ENCODE measurements at places on chromosomes 4 and X.
A peak's percentile ranks its signal among the peaks of the same experiment; 100 is the strongest.

- no peak for DNase-seq
These were observed 228.1 kb downstream of the ARHGAP24 start for GRCh38 chr4:85703096-85703495.

DNA sequence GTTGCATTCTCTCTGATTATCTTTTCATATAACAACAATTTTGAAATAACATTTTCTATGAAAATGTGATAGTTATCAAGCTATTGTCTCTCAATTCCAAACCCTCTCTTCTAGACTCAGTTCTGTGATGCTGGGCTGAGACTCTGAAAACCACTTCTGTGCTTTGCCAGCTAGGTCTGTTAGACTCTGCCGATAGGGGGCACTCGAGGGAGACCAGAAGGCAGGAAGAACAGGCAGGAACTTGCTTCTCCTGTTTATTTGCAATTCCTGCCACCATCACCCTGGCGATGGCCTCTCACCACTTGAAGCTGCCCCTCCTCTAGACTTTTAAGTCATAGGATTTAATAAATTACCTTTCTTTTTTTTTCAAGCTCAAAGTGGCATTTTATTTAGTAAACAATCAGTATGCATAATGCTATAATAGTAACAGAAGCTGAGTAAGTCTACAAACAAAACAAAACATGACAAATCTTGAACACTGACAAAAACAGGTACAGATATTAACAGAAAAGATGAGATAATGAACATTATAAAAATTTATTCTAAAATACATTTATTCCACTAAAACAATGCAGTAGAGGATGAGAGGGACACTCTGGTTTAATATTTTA lies 49.7 kb downstream of the RASL11B start:
- peak; percentile 63 for DNase-seq

DNA sequence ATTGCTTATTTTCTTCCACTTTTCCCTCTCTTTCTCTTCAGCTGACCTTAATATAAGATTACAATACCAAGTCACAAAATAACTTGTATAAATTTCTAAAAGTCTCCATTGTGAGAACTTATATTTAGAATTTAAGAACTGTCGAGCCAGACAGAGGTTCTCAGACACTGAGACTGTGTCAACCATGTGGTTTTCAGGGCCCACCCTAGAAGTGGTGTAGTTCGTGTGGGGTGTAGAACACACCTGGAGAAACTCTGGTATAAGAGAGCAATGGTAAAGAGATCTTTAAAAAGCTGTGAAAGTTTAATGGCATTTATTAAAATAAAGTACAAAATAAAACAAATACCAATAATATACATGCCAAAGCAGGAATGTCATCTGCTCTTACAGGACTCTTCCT lies 19.7 kb downstream of the CPEB2 start:
- DNase-seq, result no peak

DNA sequence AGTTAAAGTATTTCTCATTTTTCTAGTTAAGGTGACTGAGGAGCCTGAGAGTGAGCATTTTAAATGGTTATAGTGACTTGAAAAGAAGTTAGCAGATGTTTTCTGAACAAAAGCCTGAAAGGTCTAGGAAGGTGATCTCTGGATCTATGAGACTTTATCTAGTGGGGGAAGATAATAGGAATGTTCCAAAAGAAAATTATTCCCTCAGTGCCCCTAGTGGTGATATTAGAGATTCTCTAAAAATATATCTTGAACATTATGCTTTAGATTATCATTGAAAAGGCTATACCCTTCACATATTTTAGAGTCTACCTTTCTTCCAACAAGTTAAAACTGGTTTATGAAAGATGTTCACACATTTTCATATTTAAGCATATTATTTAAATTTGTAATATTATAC lies 69.0 kb upstream of the SPANXN1 start:
- no peak for DNase-seq

GRCh38 chrX:135309430-135309923 lies at the start of gene ETDC:
TSS of gene ETDC (plus strand) at chrX:135309480. CDS start at chrX:135309480, 0 bp downstream.
- no peak for DNase-seq

DNA sequence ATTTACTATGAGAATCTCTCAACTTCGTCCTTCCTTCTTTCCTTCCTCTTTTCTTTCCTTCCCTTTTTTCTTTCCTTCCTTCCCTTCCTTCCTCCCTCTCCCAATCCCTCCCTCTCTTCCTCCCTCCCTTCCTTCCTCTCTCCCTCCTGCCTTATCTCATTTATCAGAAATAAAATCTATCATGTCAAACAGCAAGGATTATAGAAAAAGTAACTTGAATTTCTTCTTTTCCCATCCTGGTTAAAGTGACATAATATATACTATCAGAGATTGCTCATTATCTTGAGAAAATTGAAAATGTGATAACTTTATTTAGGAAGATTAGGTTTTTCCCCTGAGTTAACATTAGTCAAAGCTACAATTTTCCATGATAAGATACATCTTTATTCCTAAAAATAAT lies 5.6 kb downstream of the TIGD4 start:
- DNase-seq, result no peak

DNA sequence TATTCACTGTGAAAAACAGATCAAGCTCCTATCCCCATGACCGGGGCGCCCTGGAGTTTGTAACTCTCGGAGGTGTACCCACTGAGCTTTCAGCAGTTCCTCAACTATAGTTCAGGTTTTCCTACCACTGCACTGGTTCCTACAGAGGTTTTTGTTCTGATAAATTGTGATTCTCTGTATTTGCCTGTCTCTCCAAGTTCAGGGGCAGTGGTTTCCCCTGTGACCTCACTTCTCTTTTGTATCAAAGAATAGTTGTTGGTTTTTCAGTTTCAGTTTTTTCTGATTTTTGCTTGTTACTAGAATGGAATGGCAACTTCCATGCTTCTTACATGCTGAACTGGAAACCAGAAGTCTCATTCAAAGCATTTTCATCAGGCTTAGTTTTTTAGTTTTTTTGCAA lies 56.8 kb upstream of the PLS3 start:
- peak; percentile 64 for DNase-seq

Data from inflammatory macrophage treated with lipopolysaccharide for 4 hours (primary cell).